ENCODE measurements at places on chromosomes 7 and 10. TPM values are rescaled to one million over a fixed set of nuclear protein-coding genes. Genes with fewer than 3 reads are reported as not detected.

DNA sequence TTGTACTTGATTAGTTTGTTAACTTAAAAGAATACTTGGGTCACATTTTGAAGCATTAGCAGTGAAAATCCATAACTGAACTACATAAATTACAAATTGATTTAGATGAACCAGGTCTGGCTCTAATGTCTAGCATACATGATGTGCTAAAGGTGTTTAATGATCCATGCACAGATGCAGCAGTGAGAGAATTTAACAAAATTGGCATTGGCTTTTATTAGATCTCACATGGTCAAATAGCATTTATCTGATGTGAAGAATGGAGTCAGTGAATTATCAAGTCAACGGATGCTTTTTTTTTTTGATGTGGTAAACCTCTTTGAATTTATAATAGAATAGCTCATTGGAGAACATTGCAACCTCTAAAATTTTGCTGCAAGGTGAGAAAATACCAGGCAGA lies 293.0 kb upstream of the POT1 start:
- no peak for DNase-seq

DNA sequence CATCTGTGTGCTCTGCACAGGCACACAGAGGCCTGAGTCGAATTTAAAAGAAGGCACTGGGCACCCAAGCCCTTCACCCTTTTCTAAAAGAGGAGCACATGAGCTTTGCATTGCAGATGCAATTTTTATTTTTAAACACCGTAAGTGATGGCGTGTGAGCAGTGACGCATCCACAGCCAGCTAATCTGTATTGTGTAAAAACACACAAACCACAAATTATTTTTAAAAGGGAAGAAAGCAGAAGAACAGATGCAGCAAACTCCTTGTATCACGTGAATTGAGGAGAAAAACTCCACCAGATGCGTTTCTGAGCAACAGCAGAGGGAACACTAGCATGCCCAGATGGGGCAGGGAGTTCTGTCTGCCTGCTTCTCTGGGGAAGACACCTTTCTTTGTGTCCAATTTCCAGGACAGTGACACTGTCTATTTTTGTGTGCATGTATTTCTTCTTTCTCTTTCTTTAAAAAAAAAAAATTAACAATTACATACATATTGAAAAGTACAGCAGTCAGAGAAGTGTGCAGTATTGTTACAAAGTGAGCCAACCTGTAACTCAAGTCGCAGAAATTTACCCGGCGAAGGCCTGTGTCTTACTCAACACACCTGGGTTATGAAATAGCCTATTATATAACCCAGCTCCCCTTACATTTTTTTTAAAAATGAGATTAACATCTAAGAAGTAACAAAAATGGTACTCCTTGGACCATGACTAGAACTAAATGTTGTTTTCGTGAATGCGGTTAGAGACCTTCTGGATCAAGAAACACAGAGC lies 39.2 kb downstream of the EEPD1 start:
- DNase-seq = peak; percentile 94

DNA sequence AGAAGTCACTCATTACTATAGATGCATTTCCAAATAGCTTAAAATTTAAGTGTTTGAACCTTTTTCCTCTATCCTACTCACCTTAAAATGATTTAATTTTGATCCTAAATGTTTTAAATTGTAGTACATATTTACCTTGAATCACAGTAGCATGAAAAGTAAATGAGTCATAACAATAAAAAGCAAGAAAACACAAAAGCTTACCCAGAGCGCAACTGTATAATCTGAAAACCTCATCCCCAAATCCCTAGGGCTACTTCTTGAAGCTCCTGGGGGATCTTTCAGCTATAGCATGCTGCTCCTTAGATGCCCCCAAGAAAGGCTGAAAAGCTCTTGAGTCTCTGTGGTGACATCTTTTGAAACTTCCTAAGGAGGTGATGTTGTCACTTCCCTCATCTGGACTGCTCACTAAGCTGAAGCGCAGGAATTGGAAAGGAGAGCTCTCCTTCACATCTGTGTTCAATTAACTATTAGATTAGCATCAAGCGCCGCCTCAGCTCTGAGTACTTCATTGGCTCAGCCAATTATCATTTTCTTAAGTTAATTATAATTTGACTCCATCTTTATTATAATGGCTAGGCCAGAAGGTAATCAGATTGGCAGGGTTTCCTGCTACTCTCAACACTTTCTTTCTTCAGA lies 60.2 kb downstream of the SEMA3E start:
- DNase-seq = no peak

DNA sequence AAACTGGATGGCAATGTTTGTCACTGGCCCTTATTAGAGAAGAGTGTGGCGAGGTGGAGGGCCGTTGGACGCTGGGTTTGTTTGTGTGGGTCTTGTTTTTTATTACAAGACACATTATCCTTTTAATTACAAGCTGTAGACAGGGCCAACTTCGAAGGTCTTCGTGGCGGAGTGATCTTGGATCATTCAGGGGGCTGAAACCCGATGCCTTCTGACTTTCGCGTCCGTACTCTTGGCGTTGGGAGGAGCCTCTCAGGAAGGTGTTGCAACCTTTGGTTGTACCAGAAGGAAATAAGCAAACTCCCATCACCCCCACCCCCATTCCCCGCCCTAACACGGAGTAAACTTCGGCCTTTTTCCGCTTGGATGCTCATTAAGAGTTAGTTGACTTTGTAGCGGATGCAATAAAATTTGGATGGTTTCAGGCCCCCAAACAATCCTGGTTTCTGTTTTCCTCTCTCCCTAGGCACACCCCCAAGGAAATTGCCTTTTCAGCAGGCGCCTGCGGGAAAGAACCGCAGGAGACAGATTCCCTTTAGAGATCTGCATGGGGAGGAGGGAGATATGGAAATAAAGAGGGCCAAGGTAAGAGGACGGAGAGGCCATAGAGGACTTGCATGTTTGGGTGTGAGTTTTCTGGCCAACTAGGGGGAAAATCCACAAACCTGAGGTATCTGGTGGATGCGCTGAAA lies 294.5 kb upstream of the NFE2L3 start:
- DNase-seq = peak; percentile 68

DNA sequence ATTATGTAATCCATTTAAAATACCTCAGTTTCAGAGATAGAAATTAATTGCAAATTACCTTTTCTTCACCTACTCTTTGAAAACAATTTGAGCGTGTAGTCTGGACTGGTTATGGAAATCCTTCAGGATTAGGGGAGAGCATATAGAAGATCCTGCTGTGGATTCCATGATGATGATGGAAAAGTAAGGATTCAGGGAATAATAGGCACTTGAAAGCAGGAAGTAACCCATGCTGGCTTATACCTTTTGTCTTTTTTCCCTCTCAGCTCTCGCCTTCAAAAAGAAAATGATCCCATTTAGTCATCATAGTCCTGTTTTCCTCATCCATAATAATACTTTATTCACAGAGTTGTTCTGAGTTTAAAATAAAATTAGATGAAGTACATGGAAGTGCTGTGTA lies 4.4 kb downstream of the HBP1 start:
- DNase-seq = no peak

DNA sequence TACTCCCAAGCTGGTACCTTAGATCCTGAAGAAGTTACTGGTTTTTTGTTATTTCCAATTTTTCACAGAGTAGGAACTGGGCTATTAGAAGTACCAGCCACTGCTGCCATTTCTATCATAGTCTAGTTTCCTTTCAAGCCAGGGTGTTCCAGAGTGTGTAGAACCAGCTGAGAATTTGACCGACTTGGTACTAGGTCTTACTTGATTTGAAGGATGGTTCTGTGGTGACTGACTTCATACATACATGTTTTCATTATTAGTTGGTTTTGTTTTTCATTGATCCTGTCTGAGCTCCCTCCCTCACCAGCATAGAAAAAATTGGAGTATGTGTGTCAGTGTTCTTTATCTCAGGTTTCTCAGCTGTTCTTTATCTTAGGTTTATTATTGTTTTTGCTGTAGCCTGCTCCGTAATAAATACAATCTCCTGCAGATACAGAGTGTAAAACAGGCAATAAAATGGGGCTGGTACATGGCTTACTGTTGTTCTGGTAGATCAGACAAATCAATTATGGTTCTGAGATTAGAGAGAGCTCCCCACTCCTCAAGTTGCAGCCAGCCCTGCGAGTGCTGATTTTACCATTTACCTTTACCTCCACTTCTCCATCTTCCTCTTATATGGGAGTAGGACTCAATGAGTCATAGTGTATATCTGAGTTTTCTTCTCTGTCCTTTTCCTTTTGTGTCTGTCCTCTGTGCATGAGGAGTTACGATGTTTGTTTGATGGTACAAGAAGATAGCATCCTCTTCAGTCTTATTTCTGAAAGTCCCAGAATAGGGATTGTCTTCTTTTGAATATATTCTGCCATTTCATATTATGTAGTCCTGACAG lies 122.6 kb downstream of the LRRC4 start:
- no peak for DNase-seq

- DNase-seq = no peak
Measured at GRCh38 chr10:26797340-26797739, 63.4 kb downstream of the ABI1 start.

GRCh38 chr10:49502358-49502757 lies 36.6 kb downstream of the ERCC6 start:
- no peak for DNase-seq

DNA sequence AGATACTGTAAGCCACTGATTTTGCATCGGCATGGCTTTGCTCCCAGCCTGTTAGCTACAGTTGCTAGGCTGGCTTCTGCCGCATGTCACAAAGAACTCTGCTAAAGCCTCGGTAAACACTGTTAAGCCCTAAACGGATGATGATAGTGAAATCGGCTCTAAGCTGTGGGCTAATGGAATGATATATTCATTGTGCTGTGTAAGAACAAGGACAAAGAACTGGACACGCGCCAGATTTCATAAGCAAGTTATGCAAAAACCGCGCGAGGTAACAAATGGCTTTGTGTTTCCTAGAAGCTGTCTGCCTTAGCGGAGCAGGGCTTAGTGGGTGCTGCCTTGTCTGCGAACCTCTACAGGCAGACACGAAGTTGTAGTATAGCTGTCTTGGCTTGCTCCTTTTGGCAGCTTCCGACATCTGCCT lies 331.3 kb upstream of the COBL start:
- no peak for DNase-seq

DNA sequence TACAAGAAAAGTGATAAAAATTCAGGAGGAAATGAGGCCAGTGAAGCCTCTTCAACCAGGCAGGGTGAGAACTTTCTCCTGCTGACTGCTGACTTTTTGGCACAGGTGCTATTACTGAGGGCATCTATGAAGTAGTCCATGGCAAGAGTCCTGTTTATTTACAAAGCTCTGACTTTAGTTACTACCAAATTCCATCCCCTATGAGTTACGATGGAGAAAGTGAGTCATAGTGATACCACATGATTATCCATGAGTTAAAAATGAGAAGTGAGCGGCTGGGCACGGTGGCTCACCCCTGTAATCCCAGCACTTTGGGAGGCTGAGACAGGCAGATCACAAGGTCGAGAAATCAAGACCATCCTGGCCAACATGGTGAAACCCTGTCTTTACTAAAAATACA lies 19.9 kb downstream of the CCDC3 start:
- DNase-seq = peak; percentile 72

DNA sequence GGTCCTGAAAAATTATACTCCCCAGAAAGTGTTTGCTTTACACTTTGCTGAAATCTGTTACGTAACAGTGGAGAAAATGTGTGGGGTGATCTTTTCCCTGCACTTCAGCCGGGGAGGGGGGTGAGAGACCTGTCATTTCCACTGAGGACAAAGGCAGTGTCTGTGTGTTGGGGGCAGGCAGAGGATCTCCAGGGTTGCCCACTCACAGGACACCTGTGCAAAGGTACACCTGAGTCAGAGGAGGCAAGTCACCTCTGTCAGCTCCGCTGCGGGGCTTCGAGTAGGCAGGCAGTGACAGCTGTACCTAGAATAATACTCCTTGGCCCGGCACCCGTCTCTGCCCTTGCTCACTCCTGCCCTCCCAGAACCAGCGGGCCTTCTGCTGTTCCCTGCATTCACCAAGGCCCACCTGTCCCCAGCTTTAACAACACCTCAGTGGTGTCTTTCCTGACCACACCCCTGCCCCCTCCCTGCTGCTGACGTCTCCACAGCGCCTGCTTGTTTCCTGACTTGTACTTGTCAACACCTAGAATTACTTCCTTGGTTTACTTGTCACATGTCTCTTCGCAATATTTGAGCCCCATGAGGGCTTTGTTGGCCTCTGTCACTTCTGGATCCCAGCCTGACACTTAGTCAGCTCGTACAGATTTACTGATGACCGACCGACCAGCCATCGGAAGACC lies 159.2 kb downstream of the NEURL1 start:
- no peak for DNase-seq

DNA sequence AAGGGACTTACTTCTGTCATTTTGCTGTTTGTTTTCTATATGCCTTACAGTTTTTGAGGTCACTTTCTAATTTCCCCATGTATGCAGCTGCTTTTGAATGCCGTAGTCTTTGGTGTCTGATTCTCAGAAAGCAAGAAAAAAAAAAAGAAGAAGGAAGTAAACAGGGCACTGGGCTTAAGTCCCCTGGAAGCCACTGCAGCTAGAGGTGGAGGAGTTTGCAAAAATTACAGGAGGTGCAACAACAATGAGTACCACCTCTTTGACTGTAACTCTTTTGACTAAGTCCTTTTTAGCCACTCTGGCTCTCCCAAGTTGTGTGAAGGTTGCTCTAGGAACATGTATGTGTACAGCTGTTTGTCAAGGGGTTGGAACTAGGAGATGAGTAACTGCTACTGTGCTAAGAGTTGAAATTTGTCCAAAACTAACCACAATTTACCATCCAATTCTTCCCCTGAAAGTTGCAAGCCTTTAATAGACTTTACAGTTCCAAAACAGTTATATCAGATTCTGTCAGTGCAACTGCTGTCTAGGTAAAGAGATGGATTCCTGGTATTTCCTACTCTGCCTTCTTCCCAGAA lies 588.0 kb upstream of the LRRN3 start:
- peak; percentile 12 for DNase-seq

- DNase-seq = peak; percentile 33
Measured at GRCh38 chr10:60031664-60032063, 125.3 kb upstream of the CCDC6 start.

- DNase-seq = peak; percentile 10
Measured at GRCh38 chr7:909358-910329, 33.3 kb downstream of the GET4 start.

DNA sequence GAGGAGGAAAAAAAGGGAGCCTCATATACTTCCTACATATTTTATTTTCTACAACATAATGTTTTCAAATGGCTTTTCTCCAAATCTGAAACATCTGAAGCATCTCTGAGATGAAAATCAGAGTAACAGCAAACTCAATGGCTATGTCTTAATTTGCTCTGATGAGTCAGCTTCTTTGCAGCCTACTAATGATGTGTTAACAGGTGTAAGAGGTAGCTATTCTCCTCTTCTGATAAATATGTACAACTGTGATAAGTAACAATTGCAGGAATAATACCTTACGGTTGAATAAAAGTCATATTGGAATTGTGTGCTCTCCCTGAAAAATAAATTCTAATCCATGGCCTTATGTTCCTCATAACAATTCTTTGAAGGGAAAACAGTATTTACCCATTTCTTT lies 45.2 kb downstream of the GNAT3 start:
- no peak for DNase-seq

Gene LEP
- not detected for total RNA-seq

Gene IFIT1B
- not detected for total RNA-seq

Gene PRTFDC1
- 1.6 TPM for total RNA-seq

Gene GRM3
- total RNA-seq = not detected

Gene PANK1
- 6.3 TPM for total RNA-seq

Gene NAMPT
- 285 TPM for total RNA-seq

Gene ACTL6B
- total RNA-seq = not detected

Gene IDI2
- total RNA-seq = not detected

Gene HOXA9
- total RNA-seq = 8.7 TPM

Gene CYP3A7
- not detected for total RNA-seq

Gene UPK3BL2
- 4.3 TPM for total RNA-seq
